ENCODE measurements at places on chromosomes 12 and 14.

DNA sequence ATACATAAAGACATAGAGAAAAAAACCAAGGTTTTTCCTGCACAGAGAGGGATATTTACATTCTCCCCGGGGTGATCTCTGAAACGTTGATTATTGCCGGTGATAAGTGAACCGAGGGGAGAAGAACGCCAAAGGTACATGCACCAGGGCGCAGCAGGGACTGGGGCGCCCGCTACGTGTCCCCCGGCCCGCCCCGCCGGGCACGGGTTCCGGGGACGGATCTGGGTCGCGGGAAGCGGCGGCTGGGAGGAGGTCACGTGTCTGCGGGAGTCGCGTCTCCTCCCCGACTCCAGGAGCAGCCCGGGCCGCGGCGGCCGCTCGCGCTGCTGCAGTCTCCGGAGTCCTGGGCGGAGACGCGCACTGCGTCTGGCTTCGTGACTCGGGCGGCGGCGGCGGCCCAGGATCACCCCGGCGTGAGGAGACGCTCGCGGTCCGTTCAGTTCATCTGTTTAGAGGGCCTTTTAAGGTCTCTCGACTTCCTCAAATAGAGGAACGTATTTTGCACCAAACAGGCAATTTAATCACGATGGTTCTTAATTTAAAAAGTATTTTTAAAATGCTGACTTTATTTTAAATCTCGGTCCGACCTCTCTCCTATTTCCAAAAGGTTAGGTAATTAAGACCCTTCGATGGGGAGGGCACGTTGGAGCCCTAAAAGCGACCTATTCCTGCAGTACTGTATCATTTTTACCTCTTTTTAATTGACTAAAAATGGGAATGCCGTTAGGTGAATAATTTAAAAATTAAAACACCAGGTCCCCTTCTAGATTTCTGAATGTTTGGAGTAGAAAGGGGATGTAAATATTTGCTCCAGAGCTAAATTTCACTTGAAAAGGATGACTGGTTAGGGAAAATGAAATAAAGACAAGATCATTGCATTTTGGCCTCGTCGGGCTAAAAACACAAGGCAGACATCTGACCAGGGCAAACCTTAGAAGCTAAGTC lies 1.8 kb upstream of the BHLHE41 start:
- peak; percentile 44 for DNase-seq

- DNase-seq = no peak
Measured at GRCh38 chr14:75425446-75425845, 2.4 kb upstream of the JDP2 start.

DNA sequence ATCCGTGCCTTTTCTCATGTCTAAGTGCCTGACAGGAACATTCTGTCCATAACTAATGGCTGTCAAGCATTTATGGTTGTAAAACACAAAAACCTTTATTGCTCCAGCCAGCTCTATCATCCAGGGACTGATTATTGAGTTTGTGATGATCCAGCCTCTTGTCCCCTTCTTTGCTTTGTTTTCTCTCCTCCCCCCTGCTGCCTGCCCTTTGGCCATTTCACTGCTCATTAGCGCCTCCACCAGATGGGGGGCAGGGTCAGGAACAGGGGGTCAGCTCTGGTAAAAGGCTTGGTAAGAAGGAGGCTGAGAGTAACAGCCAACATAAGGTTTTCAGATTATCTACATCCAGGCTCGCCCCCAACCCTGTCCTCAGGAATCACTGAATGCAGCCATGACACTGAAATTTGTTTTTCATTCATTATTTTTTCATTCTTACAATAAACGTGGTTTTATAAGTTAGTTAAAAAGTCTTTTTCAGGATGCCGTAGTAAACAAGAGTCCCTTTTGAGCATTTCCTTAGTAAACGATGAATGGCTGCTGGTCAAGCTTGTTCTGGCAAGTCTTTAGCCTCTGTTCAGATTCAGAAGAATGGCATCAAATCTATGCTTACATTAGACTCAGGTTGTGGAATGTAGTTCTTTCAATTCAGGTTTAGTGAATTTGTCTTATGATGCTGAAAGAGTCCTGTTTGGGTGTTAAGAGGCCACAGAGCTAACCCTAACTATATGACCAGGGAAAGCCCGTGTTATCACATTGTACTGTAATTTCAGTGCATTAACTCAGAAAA lies 21.7 kb downstream of the HMGA2 start:
- no peak for DNase-seq

DNA sequence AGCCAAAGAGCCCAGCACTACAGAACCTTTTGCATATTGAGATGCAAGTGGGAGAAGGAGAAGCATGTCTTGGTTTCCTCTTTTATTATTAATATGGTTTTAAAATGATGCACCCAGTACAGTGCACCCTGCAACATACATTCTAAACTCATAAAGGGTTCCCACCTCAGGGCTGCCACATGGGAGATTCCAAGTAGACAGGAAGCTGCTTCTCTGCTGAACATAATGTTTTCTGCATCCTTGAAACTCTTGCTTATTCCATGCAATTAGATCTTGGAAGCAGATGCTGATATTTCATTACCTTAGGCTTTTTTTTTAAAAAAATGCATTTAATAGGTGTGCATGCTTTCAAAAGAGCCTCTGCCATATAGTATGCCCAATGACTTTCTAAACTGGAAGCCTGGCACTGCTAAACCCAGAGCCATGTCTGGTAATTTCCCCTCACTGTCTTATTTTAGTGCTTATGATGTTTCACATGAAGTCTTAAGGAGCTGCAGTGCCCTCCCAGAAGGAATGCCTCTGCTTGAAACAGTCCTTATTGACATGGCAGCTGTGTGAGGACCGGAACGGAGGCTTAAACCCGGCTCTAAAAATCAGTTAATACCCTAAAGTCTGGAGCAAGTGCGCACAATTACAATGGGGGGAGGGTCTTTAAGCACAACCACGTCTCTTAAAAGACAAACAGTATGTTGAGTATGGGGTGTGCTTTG lies 2.0 kb upstream of the SIX1 start:
- DNase-seq = no peak

- no peak for DNase-seq
Measured at GRCh38 chr14:72881543-72881942, 12.4 kb downstream of the DPF3 start.

- DNase-seq = no peak
Measured at GRCh38 chr14:79605849-79606248, 605.5 kb downstream of the DIO2 start.

GRCh38 chr12:38711054-38711453 lies 194.3 kb downstream of the CPNE8 start:
- DNase-seq = no peak

DNA sequence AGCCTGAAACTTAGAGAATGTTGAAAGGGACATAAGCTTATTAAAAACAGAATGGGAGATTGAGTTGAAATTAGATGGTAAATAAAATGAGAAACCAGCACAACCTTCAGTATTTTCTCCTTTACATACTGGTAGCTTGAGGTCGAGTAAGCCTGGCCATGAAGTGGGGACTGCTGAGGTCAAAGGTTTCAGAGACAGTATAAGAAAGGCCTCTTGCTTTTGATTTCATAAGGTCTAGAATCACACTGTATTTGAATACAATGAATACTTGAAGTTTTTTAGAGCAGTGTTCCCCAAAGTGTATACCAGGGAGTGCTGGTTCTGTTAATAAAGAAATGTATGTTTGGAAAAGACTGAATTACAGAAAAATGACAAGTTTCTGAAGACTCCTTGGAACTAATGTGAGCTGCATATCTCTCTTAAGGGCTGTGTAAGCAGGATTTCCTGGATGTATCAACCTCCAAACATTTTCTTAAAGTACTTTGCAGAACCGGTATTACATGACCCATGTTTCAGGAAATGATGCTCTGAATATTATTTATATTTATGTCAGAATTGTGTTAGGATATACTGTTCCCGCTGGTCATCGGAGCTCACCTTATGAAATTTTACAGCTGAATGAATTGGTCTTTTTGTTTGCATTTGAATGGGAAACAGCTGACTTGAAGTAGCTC lies 85.0 kb downstream of the AKAP6 start:
- DNase-seq = no peak

GRCh38 chr12:43123461-43123860 lies 428.5 kb downstream of the ADAMTS20 start:
- DNase-seq = no peak

DNA sequence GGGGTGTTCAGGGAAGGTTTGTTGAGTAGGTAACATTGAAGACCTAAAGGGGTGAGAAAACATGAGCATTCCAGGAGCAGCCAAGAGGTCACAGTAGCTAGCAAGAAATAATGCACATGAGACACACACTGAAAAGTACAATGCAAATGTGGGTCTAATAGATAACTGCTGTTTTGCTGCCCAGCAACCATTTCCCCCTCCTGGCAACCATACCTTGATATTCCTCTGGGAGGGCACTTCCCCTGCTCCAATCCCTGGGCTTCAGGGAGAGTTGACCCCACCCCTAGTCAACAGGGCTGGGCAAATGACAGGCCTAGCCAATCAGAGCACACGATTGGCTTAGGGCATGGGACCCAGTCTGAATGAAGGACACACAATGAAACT lies 8.5 kb upstream of the ACTN1 start:
- DNase-seq = no peak

DNA sequence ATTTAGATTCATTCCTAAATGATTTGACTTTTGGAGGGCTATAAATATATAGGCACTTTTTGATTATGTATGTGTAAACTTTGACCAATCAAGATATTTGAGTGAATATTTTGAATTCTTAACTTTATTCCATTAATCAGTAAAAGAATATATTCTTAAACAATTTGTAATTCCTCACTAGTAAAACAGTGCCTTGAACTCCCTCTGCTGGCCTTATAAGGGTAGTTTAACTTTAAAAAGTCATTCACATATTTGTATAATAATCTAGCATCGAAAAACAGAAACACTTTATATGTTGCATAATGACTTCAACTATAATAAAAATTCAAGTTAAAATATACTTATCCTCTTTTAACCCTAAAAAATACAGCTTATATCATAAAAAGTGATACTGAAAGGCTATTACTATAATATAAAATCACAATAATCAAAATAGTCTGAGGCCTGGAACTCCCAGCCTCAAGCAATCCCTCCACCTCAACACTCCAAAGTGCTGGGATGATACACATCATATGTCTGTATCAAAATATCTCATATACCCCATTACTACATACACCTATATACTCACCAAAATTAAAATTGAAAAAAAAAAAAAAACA lies 31.2 kb downstream of the CCDC59 start:
- no peak for DNase-seq

GRCh38 chr12:3999904-4000303 lies 126.7 kb upstream of the PARP11 start:
- no peak for DNase-seq

- no peak for DNase-seq
Measured at GRCh38 chr14:79062226-79062625, 892.1 kb downstream of the NRXN3 start.

DNA sequence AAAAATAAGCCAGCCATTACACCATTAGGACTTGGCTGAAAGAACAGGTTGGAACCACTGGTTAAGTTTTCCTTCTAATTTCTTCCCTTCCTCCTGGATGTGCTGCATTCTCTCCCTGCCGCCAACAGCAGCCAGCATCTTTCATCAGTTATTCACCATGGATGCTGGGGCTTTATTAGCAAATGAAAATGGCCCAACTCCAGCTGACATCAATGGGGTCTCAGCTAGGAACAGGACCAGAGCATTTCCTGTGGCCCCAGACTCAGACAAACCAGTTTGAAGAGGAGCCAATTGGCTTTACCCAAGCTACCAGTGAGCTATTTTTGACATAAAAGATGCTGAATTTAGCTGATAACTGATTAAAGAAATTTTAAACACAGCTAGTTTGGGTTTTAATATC lies 26.0 kb upstream of the TBX5 start:
- DNase-seq = no peak

- DNase-seq = no peak
Measured at GRCh38 chr12:2510045-2510444, 284.7 kb upstream of the FKBP4 start.

DNA sequence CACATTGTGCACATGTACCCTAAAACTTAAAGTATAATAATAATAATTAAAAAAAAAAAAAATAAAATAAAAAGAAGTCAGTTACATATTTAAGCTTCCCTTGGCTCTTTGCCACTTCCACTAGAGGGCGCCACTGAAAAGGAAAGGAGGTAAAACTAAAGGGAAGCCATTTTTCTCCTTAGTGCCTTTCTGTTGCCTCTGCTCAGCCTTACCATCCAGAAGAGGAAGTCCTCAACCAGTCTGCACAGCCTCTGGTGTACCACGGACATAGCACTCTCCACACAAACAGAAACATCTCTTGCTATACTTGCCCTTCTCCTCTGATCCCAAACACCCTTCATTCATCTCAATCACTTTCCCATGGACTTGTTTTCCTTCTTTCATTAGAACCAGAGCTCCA lies 169.0 kb upstream of the EEA1 start:
- peak; percentile 66 for DNase-seq

GRCh38 chr12:16036073-16036472 lies 124.9 kb downstream of the DERA start:
- no peak for DNase-seq

Measured in CD4-positive, alpha-beta T cell treated with Interferon gamma for 1 hour (primary cell).